Caki2 (cell line): ENCODE measurements at places on chromosomes 1 and 21. TPM values are rescaled to one million over a fixed set of nuclear protein-coding genes. Genes with fewer than 3 reads are reported as not detected.

The FCAMR gene
- 0.14 TPM in 1 of 2 replicates, not detected in the other for total RNA-seq

- DNase-seq, result no peak
Observed at GRCh38 chr1:115261496-115261895, 76.6 kb downstream of the NGF start.

- DNase-seq, result no peak
Observed at GRCh38 chr1:80401757-80402156, 1395.2 kb upstream of the ADGRL4 start.

GRCh38 chr1:90768098-90768497 lies 51.0 kb upstream of the BARHL2 start:
- DNase-seq, result peak; percentile 11

DNA sequence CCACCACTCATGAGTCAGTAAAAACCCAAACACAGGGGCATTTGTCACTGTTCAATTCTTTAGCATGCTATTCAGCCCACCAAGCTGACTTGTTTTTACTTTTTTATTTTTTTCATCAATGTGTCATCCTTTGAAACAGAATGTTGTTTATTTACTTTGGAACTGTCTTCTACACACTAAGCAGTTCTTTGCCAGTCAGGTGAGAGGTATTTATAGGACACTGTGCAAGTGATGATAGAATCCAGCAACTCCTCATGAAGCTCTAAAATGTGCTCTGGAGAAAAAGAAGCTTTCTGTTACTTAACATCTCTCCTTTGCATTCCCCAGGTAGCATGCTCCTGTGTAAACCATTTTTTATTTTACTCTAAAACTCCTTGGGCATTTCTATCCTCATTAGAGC lies 582.0 kb upstream of the TMPRSS15 start:
- peak; percentile 26 for DNase-seq

The IGSF3 gene
- 30.4 and 36.0 TPM in 2 replicates for total RNA-seq

GRCh38 chr1:116989835-116990234 lies 11.7 kb upstream of the CD101 start:
- no peak for DNase-seq

The LIN28A gene
- total RNA-seq, result not detected in 2 replicates

DNA sequence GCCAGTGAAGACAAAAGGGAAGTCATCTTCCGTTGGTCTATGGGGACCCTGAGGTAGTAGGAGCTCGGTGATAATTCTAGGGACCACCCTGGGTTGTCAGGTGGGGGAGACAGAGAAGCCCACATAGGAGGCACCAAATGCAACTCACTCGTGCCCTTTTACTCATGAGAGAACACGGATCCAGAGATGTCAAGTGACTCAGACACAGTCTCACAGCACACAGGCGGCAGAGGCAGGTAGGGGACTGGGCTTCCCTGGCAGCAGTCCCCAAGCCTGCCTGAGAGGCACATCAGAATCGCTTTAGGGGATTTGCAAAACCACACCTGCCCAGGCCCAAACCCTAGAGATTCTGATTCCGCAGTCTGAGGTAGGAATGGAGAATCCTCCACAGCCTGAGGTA lies 31.3 kb upstream of the RUNX3 start:
- no peak for DNase-seq

DNA sequence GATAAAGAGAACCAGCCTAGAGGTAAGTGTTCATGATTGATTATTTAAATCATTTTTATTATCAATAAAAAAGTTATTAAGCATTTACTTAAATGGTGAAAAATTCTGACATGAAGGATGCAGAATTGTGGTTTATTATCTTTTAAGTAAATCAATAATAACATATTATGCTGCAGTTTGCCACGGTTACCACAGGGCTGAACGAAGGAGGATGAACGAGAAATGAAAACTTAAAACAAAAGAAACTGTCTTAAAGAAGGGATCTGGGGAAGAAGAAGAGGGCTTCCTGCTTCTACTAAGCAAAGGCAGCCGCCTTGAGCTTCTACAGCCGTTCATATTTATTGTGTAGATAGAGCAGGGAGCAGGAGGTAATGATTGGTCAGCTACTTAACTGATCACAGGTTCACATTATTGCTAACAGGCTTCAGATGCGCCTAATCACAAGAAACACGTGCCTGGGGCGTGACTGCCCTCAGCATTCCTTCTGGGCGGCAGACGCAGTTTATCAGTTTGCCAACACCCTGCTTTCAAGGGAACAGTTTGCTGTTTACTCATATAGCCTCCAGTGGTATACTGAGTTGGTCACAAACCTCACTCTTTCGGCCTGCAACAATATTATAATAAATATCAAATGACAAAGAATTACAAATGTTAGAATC lies 5.8 kb upstream of the FNBP1L start:
- no peak for DNase-seq

GRCh38 chr1:51302270-51302669 lies 28.1 kb downstream of the TTC39A start:
- no peak for DNase-seq

DNA sequence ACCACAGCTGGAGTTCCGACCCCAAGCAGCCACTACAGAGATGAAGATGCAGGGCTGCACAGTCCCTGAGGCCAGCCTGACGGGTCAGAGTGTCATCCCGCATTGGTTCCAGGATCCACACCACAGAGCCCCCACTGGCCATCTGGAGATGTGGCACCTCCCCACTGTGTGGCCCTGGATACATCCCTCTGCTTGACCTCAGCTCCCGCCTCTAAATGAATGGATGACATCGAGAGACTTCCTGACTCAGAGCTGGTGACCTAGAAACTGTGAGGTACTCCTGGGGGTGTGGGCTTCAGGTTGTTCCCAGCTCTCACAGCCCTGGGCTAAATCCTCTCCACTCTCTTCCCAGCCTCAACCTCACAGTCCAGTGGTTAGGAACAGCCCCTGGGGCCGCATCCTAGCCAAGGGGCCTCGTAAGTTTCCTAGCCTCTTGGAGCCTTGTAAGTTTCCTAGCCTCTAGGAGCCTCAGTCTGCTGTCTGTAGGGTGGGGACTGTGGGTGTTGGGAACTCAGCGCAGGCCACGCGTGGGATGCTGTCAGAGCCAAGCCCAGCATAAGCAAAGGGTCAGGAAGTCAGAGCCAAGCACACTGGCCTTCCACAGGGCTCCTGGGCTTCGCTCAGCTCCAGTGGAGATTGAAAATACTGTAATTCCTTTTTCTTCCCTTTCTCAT lies 87.5 kb upstream of the RUNX3 start:
- DNase-seq, result no peak

DNA sequence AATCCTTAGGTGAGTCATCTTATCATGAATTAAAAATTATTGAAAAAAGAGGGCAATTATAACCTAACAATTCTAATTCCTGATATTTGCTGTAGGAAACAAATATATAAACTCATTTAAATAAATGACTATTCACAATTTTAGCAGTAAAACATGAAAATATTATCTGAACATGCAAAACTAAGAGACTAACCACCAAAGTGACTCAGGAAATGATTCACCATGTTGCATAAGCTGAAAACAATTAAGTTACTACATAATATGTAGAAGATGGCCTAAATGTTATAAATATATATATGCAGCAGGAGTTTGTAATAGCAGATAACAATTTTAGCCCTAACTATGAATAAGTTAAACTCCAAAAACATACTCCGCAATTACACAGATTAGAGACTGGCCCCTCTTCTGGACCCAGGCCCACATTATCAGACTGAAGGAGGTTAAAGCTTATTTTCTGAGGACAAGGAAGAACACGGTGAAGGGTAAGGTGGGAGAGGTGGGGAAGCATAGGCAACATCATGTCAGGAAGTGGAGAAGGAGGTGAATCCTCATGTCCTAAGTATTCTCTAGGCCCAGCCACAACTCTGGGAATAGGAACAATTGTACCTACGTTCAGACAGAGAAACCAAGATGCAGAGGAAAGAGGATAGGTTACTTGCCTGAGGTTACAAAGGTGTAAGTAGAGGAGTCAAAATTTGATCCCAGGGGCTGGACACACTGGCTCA lies 15.6 kb upstream of the AIM2 start:
- no peak for DNase-seq

The LRP8 gene
- 23.9 and 43.5 TPM in 2 replicates for total RNA-seq

DNA sequence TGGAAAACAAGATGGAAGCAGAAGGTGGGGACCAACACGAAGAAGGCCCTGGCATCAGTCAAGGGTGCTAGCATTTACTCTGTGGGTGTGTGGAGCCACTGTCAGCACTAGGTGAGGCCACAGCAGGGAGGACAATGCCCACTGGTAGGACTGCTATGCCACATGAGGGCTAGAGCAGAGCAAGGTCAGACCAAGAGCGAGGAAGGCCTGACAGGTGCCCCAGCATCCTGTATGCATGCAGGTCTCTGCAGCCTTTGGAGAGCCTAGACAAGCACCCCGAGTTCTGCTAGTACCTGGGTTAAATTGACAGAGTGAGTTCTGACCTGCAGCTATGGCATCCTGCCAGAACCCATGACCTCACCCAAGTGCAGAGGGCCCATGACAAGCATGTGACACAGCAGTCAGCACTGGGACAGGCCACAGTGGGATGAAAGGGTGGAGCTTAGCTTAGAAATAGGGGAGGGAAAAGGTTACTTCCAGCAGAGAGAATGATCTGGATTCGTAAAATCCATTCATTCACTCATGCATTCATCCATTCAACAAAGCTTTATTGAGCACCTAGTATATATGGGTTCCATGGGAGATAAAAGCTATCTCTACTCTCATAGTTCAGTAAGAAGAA lies 9.0 kb upstream of the CSF1 start:
- peak; percentile 64 for DNase-seq

The NHLH1 gene
- total RNA-seq, result not detected in 2 replicates

- no peak for DNase-seq
Observed at GRCh38 chr1:218811497-218811896, 362.2 kb upstream of the LYPLAL1 start.

The THEMIS2 gene
- total RNA-seq, result 0.41 and 3.4 TPM in 2 replicates

DNA sequence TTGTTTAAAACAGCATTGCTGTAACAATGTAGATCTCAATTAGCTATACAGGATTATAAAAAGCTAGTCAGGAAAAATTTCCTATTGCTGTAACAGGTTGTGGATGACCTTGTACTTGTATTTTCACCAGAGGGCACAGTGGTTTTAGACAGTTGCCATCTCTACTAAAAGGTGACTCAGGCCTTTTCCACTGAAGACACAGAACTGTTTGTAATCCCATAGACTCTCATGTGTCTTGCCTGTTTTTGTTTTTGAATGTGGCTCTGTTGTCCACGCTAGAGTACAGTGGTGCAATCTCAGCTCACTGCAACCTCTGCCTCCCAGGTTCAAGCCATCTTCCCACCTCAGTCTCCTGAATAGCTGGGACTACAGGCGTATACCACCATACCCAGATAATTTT lies 5.9 kb downstream of the MTFR1L start:
- DNase-seq, result no peak

DNA sequence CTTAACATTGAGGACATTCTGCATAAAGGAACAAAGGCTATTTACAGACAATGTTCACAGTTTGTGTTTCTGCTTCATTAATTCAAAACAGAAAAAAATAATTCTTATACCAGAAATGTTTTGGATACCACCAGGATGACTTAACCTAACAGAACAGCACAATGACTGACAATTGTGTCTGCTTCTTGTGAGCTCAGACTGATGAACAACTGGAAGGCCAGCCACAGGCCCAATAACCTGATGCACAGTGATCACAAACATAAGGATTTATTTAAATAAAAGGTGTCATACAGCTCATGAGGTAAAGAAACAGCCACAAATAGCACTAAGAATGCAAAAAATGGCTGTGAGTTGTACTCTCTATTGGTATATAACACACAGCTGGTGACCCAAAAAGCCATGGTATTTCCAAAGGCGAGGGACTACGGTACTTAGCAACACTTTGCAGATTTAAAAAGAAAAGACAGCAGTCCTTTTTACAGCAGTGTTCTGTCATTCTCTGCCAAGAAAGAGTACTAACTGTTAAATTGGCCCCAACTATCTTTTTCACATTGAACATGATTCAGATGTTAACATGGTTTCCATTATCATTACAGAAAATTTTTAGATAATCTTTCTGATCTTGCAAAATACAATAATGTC lies 32.1 kb upstream of the DDAH1 start:
- no peak for DNase-seq

GRCh38 chr1:110620250-110620615 lies 14.1 kb upstream of the KCNA2 start:
- DNase-seq, result no peak

The WDR64 gene
- total RNA-seq, result not detected in 2 replicates

DNA sequence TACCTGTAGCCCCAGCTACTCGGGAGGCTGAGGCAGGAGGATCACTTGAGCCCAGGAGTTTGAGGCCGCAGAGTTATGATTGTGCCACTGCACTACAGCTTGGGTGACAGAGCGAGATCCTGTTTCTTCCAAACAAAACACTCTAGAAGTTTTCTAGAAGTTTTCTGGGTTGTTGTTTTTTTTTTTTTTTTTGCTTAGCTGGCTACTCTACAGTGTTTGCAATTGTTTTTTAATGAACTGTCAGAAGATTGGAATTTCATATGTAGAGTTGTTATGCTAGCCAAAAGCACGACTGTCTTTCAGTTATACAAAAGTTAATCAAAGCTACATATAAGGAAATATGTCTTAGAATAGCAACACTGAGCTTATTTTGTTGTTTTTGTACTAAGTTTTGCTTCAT lies 30.9 kb upstream of the NEXN start:
- no peak for DNase-seq

- DNase-seq, result no peak
Observed at GRCh38 chr1:151756291-151756690, 7.0 kb downstream of the MRPL9 start.

- DNase-seq, result no peak
Observed at GRCh38 chr1:204441558-204441957, 29.9 kb upstream of the PPP1R15B start.

- DNase-seq, result no peak
Observed at GRCh38 chr1:17920881-17921640, 165.9 kb downstream of the ACTL8 start.

- DNase-seq, result no peak
Observed at GRCh38 chr1:237894131-237894530, 3.4 kb upstream of the ZP4 start.

The SAMD11 gene
- 69.4 and 98.9 TPM in 2 replicates for total RNA-seq

DNA sequence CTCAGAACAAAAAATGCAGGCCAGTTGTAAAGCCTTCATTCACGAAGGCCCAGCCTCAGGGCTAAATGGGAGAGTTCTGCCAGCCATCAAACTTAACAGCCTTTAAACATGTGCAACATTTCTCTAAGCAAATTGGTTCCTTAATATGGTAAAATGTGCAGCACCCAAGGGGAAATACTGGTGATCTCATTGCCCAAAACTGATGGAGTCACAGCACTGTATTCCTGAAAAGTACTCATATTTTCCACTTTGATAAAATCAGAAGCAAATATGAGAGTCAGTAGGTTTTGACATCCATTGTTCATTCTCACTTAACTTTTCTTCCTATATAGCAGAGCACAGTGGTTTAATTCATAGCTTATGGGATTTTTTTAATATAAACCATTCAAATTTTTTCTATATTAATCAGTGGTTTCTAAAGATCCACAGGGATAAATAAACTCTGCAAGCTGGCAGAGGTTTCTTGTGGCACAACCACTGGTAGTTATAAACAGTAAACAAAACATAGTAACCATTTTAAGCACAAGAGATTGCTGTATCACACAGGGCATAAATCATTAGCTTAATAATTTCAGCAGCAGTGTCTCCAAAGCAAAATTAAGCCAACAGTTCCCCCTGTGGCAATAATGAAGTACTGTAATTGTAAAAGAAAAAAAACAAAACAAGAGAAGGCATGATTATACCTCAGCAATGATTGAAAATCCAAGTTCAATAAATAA lies 106.9 kb upstream of the LYPLAL1 start:
- DNase-seq, result peak; percentile 54

- no peak for DNase-seq
Observed at GRCh38 chr1:174964972-174965361, 34.8 kb upstream of the CACYBP start.
